Activated CD8-positive, alpha-beta memory T cell treated with anti-CD3 and anti-CD28 coated beads for 4 hours (primary cell): ENCODE measurements at places on chromosomes 12 and 14.

DNA sequence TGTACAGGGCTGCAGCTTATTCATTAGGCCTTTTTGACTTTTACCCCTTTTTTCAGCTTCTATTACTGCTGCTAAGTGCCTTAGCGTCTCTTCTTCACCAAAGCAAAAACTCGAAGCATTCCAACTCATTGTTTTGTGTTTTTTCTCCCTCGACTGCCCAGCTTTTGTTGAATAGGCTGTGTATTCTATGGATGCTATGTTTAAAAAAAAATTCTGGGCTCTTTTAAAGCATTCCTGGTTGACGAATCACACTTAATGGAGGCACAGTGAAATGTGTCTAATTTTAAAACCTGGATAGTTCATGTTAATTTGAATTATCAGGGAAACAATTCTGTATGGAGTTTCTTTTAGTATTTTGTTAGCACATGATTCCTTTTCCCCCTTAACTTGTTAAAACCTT, 29.7 kb downstream of the KTN1 start:
- no peak for DNase-seq

- DNase-seq, result no peak
Measured at GRCh38 chr14:51607711-51608110, 44.0 kb upstream of the FRMD6 start.

DNA sequence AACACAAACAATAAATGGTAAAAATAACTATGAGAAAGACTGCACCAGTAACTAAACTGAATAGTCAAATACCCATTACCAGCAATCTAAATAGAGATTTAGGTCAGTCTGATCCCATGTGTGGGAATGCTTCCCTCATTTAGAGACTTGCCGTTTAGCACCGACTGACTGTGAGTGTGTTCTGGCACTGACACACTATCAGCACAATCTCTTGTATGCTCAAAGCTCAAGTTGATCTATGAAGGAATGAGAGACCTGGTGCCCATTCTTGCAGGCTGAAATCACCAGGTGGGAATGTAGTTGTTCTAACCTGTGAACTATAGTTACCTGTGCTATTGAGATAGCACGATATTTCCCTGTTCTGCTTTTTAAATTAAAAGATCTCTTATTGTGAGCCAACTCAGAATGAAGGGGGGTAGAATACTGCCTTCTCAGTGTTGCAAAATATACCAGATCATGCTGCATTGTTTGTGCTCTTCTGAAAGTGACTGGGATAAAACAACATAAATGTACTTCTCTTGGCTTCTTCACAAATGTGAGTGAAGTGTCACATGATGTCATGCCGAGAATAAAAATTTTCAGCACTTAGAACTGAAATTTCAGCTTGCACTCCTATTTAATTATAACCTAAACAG, 99.6 kb downstream of the LIN7A start:
- no peak for DNase-seq

- DNase-seq, result no peak
Measured at GRCh38 chr14:105503935-105504692, 13.1 kb downstream of the TEDC1 start.

DNA sequence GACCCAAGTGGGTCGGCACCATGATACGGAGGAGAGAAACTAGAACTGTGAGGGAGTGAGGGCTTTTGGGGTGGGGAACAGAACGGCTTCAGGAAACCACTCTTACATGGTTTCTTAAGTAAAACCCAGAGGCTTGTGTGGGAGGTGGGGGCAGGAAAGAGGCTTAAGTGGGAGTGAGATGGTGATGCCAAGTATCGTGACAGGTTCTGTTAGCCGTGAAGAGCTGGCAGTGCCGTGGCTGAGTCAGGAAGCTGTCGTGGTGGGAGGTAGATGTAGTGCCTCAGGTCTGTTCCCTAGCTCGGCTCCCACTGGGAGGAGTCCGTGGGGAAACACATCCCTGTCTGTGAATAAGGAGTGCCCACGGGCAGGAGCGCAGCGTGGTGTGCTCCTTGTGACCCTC, 185.8 kb upstream of the FKBP4 start:
- DNase-seq, result no peak

DNA sequence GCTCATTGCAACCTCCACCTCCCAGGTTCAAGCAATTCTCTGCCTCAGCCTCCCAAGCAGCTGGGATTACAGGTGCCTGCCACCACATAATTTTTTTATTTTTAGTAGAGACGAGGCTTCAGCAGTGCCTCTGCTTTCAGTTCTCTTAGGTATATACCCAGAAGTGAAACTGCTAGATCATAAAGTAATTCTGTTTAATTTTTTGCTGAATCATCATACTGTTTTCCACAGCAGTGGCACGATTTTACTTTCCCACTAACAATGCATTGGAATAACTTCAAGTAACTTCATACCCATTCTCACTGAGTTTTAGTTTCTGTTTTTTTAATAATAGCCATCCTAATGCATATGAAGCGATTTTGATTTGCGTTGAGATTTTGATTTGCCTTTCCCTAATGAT, 148.0 kb upstream of the G2E3 start:
- no peak for DNase-seq

GRCh38 chr14:23538785-23539184, 12.8 kb downstream of the ZFHX2 start:
- no peak for DNase-seq

DNA sequence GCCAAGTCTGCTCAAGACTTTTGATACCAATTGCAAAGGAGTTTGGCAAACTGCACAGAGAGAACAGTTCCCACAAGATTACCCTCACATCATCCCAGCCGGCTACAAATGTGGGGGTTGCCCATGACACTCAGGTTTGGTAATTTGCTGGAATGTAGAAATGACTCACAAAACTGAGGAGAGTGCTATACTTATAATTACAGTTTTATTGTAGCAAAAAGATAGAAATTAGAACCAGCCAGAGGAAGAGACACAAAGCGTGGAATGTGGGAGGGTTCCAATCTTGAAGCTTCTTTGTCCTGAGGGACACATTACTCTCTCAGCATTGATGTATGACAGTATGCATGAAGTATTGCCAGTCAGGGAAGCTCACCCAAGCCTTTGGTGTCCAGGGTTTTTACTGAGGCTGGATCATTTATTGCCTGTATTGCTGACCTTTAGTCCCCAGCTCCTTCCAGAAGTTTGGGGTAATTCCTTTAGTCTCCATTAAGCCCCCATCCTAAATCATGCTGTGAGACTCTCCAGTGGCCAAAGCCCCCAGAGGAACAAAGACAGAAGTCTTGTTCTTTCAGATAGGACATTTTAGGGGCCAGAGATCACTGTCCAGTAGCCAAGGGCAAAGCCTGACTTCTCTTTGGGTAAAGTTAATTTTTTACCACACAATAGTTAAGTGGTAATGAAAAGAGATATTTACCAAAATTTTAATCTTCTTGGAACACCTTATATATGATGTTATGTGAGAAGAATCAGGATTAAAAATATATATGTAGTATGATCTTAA, 9.9 kb downstream of the TBK1 start:
- no peak for DNase-seq

DNA sequence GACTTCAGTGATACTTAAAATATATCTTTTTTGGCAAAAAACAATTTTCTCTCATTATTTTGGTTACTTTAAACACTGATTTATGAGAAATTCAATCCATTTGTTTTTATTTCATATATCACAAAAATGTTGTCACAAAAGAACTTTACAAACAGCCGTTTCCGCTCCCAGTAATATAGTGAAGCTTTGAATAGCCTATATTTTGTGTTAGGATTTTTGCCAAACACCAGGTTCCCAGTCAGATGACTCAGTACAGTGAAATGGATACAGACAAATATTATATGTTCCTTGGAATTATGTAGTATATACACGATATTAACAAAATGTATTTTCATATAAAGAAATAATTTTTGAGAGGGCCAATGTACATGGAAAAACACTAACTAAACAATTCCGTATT, 411.1 kb downstream of the CCER1 start:
- DNase-seq, result no peak

GRCh38 chr12:83318386-83319098, 631.8 kb downstream of the TMTC2 start:
- DNase-seq, result no peak

DNA sequence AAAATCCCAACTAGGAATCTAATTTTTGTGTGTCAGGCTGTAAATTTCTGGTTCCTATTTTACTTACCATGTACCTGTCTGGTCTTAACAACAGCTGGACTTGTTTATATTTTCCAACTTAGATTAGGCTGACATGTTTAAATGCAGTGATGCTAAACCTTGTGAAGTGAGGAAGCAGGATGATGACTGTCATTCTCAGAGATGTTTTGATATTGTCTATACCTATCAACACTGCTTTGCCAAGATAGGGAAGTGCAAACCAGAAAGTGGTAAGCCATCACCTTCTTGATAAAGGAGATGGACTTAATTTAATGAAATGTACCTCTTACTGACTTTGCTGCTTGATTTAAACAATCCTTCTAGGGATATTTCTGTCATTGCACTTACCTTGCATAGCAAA, 2.1 kb downstream of the BICD1 start:
- DNase-seq, result no peak

GRCh38 chr12:92753976-92754885, 51.4 kb downstream of the PLEKHG7 start:
- no peak for DNase-seq

DNA sequence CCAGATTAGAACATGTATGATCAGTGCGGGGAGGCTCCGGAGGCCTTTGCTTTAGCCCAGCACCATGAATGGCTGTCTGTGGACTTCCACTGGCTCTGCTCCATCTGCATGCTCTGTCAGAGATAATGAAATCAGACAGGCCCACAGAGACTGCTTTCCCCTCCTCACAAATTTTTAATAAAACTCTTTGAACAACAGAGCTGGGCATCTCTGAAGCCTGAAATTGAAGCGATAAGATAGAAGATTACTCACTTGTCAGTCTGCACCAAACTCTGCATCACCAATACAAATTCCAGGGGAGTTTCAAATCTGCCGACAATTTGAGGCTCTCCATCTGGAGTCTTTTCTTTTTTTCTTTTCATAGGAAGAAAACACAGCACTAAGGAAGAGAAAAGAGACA, 110.0 kb downstream of the DYRK2 start:
- no peak for DNase-seq

- DNase-seq, result peak; percentile 36
Measured at GRCh38 chr14:91059576-91060350, 678 bp downstream of the RPS6KA5 start.

GRCh38 chr14:21003788-21004346, 4.8 kb downstream of the SLC39A2 start:
- DNase-seq, result no peak

GRCh38 chr12:15939111-15939510, 28.0 kb downstream of the DERA start:
- DNase-seq, result no peak

DNA sequence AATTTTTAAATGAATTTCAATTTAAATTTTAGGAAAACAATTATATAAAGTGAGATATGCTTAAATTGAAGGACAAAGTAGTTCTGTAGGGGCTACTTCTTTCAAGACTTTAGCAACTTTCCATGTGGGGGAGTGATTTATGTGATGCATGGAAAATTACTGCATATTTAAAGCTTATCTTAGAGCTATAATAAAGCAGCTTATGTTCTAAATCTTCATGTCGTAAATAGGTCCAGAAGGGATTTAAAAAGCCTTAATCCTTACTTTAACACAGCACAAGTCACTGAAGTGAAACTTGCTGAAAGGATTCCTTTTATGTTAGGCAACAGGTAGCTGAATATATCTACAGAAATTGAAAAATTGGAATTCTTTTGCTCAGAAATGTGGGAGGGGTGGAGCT, 340.4 kb downstream of the NAV3 start:
- no peak for DNase-seq

DNA sequence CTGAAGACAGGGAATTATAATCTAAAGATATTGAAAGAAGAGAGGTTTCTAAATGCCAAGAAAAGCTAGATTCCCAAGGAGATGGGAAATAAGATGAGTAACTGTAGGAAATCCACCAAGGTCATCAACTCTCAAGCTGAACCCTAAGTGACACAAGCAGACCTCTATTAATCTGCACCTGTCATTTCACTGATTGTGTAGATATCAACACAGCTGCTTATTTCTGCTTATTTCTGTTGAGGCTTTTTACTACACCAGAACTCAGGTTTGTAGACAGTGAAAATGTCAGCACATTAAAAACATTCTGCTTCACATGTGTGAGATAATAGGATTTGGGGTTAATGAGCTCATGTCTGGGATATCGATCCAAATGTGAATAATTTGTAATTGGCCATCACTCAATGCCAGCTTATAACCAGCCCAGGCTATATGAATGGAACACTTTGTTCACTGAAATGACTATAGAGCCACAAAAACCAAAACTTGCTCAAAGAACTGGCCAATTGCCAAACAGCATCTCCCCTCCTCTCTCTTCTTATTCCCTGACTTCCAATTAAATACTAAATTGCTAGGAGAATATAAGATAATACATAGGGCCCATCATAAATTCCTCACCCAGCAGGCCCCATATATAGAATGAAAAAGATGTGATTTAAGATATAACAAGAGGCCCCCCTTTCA, 188.7 kb upstream of the ARID2 start:
- DNase-seq, result no peak

DNA sequence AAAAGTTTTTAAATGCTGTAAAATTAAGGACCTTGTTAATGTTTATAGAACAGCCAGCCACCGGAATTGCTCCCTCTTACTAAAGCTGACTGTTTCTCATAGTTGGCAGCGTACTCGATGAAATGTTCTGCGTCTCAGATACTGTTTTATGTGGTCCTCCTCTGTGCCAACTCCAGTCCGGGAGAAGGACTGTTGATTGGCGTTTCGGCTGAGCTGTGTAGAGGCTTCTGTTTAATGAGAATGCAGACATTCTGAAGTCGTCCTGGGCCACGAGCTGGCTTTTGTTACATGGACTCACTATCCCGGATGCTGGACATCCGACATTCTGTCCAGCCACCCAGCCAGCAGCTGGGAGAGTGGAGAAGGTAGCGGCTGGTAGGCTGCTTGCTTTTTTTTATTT, 75.4 kb downstream of the WDR20 start:
- DNase-seq, result no peak

DNA sequence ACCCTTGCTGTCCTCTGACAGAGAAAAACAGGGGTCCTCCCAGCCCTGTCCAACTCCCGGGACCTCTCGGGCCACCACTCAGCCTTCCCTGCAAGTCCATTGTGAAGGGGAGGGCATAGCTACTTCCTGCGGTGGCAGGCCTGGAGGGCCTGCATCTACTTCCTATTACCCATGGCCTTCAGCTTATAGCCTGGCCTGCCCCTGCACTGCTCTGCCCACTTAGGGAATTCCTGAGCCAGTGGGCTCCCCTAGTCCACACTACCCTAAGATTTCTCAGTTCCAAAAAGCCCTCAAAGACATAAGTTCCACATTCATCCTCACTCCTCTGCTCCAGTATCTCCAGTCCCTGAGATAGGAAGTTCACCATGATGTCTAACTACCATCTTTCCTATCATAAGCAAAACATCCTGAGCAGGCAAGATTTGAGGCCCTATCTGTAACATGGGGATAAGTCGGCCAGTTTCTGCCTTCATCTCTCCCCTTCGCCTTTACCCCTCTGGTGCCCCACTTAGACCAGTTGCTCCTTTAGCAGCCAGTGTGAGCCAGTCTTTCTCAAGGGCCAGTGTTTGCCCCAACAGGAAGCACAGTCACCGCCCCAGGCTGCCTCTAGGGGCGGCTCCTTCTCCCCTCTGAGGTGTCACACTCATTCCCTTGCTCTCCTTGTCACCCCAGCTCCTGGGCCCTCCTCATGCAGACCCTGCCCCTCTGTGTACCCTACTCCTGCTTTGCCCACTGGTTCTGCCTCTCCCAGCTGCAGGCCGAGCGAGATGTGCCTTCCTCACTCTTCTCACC, 10.9 kb downstream of the HDAC7 start:
- no peak for DNase-seq

- DNase-seq, result no peak
Measured at GRCh38 chr14:56358851-56359614, 220.6 kb upstream of the TMEM260 start.

- no peak for DNase-seq
Measured at GRCh38 chr12:105492591-105493545, 162.4 kb downstream of the C12orf75 start.
